ENCODE measurements at places on chromosomes 2 and 18.

GRCh38 chr2:14120376-14120775, 512.1 kb upstream of the LRATD1 start:
- DNase-seq, result no peak

DNA sequence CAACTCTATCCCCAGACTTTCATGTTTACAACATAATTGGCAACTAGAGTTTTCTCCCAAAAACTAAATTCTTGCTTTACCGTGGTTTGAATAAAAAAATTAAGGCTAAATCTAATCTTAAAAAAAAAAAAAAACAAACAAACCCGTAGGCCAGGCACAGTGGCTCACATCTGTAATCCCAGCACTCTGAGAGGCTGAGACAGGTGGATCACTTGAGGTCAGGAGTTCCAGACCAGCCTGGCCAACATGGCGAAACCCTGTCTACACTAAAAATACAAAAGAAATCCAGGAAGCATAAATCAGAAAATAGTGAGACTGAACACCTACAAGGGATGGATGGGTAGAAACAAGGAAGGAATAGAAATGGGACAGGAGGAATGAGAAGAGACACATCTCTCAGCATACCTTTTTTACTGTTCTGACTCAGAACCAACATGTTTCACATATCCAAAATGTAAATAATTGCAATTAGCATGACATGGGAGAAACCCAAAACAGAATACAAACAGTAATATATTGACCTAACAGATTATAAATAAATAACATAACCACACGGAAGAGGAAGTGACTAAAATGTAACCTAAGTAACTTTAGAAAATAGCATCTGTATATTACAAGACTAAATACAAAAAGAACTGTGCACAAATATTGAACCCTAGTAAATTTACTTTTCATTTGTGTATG, 17.5 kb downstream of the MGAT4A start:
- DNase-seq, result no peak

- DNase-seq, result no peak
Measured at GRCh38 chr2:203688798-203689197, 17.6 kb upstream of the CD28 start.

DNA sequence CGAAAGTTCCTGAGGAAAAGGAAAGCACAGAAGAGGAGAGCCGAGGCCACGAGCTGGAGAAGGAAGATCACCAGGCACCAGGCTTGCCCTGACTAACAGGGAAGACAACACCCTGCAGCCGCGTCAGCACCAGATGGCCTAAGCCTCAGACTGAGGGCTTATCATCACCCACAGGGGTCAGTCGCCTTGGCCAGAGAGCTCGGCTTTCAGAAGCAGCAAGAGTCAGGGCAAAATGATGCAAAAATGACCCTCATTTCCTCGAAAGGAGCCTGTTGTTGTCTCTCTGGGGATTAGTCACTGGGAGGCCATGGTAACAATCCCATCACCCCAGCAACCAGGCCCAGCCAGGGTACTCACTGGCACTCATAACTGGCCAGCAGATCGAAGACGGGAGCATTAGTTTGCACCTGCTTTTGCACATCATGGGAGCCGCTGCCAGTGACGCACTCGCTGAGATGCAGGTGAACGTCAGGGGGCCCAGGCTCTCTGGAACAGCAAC, 42.7 kb upstream of the ZFP36L2 start:
- no peak for DNase-seq

DNA sequence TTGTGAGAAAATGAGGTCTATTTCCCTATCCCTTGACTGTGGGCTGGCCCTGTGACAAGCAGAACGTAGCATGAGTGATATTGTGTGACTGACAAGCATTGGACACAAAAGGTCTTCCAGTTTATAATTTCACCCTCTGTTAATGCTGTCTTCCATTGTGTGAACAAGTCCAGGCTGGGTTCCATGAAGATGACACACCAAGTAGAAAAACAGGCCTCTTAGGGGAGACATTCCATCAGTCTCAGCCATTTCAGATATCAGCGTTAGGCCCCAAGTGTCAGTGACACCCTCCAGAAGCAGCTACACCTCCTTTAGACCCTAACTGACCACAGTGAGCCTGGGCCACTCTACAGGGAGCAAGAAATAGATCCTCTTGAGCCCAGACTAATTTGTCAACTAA, 511.3 kb downstream of the FBXO15 start:
- no peak for DNase-seq

GRCh38 chr2:68696554-68696953, 38.1 kb upstream of the ARHGAP25 start:
- no peak for DNase-seq

DNA sequence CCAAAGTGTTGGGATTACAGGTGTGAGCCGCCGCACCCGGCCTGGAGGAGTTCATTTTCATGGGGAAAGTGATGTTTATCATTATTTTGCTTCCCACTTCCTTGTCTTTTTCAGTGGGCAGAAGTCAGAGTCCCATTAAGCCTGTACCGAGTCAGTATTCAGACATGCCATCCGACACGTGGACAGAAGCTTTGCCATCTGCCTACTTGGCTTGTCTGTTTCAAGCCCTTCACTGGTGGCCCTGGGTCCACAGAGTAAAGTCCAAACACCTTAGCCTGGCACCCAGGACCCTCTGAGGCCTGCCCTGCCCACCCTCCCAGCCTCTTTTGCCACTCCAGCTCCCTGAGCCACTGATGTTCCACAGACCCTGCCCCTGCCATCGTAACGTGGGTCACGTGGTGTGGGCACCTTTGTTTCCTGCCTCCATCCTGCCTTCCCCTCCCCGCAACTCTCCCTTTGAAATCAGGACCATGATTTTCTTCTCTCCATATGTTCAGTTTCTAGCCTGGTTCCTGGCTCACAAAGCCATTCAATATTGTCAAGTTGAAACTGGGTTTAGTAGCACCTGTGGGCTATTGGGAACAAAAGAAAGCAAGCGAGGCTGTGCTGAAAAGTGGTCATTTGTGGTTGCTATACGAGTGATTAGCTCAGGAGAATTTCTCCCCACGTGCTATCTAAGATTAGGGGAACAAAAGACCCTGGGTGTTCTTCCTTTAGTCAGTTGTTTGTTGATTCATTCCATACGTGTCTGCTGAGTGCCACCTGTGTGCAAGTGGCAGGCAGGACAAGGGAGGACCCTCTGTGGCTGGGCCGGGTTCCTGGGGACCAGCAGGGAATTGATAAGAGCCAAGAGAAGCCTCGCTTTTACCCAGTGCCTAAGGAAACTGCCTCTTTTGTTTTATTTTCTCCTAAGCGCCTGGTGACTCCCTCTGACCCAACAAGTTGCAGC, 5.1 kb upstream of the ODC1 start:
- DNase-seq, result no peak

DNA sequence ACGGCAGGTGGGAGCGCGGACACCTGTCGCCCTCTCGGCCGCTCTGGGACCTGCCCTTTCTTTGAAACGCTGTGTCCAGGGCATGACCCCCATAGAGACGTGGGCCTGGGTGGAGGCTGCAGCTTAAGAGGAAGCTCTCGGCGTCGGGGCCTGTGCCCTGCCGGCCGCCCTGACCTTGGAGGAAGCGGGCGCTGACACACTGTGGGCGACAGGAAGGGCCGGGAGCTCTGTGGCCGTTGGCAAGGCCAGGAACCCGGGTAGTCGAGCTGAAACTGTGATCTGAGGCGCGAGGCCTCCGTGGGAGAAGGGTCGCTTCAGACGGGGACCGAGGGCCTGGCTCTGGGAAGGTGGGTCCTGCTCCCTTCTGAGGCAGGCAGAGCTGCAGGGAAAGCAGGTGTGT, 28.2 kb downstream of the KCNG2 start:
- DNase-seq, result no peak

DNA sequence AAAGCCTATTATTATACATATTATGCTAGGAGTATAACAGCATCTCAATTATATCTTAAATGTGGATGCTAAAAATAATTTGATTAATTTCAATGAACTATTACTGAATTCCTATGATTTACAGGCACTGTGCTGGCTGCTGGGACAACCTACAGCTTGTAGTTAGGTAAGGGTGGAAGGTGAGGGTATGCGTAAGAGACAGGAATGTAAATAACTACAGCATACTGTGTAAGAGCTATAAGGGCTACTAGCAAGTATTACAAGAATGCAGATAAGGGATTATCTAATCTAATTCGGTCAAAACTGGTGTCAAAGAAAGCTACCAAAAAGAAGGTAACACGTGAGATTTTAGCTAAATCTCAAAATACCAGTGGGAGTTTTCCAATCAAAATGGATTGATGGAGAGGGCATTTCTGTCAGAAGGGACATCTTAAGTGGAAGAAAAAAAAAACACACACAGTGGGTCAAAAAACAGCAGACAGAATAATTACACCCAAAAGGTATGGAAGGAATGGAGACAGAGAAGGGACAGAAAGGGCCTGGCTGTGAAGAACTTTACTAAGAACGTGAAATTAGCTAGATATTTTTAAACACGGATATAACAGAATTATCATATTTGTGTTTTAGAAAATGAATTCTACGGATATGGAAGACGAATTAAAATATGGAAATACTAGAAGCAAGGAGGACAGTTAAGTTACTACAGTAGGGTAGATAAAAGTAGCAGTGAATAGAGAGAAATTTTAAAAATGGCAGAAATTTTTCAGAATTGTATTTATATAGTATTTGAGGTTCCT, 47.1 kb downstream of the STRN start:
- DNase-seq, result no peak

DNA sequence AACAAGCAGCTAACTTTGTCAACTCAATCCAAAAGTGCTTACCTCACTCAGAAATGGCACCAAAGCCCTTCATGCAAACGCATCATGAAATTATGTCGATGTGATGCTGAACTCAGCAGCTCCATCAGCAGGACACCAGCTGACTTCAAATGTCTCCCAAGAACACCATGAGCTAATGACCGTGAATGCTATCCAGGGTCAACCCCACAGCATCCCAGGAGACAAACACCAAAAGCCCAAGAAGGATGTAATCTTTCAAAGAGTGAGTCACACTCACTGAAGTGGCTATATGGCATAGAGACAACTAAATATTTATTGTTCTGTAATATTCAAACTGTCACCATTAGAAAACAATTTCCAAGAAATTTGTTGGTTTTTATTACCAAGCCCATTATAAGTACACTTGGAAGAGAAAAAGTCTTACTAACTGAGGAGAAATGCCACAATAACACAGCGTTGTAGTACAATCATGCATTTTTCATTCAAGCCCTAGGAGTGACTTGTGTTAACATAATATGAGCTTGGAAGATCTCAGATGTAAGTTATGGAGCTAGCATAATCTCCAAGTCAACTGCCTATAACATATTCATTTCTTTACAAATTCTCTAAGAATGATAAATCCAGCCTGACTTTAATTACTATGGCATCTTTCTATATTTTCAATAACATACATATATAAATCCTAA, 165.0 kb upstream of the CCDC68 start:
- no peak for DNase-seq

DNA sequence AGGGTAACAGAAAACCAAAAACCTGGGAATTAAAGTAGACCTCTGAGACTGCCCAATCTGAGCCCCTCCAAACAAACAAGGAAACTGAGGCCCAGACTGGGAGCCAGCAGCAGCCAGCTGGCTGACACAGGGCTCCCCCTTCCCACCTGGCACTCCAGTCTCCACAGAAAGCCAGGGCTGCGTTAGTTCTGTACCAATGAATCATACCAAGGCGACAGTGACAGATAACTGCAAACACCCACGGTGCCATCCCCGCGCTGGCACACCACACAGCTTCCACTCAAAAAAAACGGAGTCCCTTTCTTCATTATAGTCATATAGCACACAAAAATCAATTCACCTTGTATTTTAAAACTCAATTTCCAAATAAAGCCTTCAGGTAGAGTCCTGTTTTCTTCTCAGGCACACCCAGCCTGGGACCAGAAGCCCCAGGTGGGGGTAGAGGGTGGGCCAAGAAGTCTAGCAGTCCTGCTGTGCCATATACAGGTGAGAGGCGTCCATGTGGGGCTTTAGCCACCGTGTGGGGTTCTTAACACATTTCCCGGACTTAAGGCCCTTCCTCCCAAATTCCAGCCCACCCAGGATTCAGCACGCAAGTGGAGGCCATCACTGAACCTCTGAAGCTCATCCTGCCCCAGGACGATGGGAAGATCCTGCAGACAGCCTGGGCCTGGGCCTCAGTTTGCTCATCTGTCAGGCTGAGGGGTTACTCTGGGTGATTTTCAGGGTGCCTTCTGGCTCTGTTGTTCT, 1.2 kb downstream of the PER2 start:
- peak; percentile 21 for DNase-seq

DNA sequence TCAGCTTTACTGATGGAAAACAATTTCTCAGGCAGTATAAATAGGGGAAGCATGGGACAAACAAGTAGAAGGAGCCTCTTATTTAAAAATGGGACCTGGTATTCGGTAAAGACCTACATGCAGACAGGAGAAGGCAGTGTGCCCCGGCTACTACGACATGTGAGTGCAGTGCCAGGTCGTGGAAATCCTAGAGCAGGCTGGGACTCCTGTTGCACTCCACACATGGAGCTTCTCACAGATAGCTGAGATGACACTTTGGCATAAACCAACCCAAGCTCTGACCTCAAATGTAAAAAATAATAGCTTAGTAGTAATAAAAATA, 885 bp upstream of the DSEL start:
- DNase-seq, result no peak

- no peak for DNase-seq
Measured at GRCh38 chr2:8573942-8574195, 108.0 kb upstream of the ID2 start.

DNA sequence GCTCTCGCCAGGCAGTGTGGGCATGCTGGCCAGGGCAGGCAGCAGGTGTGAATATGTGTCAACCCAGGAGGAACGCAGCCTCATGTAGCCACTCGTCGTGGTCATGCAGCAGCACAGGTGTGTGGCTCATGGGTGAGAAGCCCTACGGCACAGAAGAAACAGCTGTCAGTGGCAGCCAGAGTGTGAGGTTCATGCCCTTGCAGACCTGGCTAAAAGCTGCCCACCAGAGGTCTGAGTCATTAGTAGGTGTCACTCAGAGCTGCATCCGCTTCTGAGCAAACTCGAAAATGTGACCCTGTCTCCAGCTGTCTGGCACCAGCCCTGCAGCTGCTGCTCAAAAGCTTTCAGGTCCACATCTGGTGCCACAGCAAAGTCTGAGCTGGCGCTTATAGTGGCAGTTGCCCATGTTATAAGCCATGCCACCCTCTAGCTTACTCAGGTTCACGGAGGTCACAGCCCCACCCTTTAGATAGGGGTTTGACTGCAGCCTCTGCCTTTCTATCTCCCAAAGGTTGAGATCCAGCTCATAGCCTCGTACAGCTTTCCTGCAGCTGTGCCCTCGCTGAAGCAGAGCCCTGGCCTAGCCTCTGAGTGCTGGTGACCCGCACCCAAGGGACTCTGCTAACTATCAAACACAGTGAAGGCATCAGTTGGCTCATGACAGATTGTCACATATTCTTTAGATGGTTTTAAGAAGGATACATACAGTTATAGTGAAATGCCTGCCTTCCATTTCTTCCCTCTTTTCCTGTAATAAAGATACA, 195.0 kb downstream of the CCDC102B start:
- DNase-seq, result no peak

DNA sequence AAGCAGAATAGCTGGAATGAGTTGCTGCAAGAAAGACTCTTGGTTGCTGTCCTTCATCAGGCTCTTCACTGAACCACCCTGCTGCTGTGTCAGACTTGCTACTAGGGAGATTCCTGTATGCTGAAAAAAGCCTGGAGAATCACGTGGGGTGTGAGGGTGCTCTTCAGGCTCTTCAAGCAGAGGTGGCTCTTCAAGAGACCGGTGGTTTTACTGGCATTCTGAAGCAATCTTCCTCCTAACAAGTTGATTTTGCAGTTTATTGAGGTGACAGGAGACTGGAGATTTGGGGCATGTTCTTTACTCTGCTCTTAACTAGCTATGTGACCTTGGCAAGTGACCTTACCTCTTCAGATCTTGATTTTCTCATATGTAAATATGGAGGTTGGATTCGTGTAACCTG, 14.1 kb downstream of the TMEM178A start:
- no peak for DNase-seq

Measured in stimulated activated CD4-positive, alpha-beta T cell treated with anti-CD3 and anti-CD28 coated beads, Interleukin-2, amount 100 ng/mL, for 48 hours (primary cell).